Cortex of kidney (tissue), 1 donor: ENCODE measurements at places on chromosomes 12 and 14.

GRCh38 chr12:12614342-12614741, 2.7 kb downstream of the CREBL2 start:
- DNase-seq: no peak

DNA sequence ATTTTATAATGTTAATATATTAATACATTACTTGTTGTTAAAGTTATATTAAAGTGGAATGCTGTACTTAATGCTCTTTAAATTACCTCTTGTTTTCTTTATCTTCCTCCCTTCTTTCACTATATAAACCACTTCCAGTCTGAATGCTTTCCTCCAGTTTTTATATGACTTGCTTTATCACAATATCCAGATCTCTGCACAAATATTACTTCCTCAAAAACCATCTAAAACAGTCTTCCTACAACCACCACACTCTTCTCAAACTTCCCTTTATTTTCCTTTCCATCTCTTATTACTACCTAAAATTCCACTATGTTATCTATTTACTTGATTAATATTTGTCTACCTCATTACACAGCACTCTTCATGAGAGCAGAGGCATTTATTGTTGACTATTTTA, 956.6 kb downstream of the LRFN5 start:
- DNase-seq: no peak

GRCh38 chr12:24746006-24746671, 202.8 kb downstream of the BCAT1 start:
- DNase-seq: no peak

- no peak for DNase-seq
Measured at GRCh38 chr14:69441948-69442347, 42.6 kb upstream of the PLEKHD1 start.

DNA sequence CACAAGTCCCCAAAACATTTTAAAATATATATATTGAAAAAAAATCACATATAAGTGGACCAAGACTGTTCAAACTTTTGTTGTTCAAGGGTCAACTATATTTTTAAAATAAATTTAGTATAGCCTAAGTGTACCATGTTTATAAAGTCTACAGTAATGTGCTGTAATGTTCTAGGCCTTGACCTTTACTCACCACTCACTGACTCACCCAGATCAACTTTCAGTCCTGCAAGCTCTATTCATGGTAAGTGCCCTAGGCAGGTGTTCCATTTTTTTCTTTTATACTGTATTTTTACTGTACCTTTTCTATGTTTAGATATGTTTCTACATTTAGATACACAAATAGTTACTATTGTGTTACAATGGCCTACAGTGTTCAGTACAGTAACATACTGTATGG, 23.4 kb upstream of the TMTC1 start:
- no peak for DNase-seq

DNA sequence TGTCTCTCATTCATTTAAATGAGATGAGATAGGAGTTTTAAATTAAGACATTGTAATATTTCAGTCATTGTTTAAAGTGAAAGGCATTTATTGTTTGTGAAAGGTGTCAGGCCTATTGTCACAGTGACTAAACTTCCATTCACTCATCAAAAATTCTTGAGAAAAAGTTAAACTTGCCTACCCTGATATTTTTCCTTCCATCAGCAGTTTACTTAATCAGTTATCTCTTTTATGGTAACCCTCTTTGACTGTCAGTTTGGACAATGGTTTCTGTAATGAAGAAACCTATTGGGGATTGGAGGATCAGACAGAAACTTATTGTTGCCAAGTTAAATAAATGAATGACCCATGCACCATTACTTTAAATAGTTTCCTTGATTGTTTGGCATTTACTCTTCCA, 241.6 kb downstream of the NUBPL start:
- no peak for DNase-seq
